ENCODE measurements at places on chromosomes 7 and 10.

DNA sequence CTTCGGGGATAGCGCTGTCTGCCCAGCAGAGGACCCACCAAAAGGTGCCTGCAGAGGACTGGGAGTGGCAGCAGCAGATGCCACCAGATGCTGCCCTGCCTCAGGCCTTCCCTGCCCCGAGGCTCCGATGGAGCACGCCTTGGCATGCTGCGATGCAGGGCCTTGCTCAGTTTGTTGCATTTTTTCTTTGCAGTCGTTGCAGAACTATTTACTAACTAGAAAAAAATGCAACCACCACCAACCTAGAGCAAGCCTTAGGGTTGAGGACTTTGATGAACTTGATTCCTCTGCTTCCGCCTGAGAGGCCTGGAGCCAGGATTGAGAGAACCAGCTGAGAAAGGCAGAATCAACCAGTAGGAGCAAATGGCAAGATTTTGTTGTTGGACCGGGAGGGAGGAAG lies 585.6 kb upstream of the MKI67 start:
- no peak for DNase-seq

DNA sequence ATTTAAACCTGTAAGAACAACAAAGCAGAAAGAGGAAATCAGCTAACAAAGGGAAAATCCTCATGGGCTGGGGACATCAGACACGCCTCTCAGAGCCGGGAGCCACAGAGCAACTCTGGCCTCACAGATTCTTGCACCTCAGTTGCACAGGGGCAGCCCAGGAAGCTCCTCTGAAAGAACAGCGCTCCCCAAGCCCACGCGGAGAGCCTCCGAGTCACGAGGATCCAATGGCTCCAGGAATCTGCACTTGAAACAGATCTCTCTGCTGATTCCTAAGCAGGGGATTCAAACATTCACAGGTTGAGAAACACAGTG lies 213.2 kb upstream of the MGMT start:
- no peak for DNase-seq

DNA sequence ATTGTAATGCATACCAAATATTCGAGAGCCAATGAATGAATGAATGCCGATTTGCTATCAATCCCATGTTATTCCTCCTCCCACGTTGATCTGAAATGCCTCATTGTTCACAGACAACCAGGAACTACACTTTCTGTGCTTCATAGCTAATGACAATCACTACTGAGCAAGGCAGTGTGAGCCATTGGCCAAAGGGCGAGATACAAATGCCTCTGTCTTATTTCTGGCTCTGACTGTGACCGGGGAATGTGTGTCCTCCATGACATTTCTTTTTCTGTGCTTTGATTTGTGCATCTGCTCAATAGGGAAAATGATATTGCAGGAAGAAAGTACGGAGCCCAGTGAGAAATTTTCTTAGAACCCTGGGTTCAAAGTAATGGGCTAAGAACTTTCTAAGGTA lies 217.1 kb downstream of the CXCL12 start:
- DNase-seq, result no peak

DNA sequence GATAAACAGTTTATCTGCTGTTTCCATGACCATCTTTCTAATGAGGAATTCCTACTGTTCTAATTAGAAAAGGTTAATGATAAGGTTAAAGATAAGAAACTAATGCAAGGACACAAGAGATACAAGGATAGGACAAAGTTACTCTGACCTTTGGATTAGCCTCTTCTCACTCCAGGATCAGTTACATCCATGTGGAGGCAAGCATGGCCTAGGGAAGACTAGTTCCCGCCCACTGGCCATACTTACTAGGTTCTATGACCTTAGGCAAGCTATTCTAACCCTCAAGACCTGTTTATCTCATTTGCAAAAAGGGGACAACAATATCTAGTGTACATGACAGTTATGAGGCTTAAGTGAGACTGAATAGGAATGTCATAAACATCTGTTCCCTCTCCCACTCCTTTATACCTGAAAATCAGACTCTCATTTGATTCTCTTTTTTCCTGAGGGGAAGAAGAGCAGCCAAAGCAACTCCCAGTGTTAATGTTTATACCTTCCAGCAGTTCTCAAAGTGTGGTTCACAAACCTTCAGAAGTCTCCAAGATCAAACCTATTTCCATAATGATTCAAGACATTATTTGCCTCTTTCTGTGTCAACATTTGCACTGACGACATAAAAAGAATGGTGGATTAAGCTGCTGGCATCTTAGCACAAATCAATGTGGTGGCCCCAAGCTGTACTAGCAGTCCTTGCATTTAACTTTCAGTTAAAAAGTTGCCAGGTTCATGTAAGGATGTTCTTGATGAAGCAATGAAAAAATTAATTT lies 72.0 kb downstream of the SRPK2 start:
- DNase-seq, result no peak

Measured in Ammon's horn (tissue), 1 donor.